B cell (primary cell): ENCODE measurements at places on chromosomes 6 and 20. TPM values are rescaled to one million over a fixed set of nuclear protein-coding genes. Genes with fewer than 3 reads are reported as not detected.
A peak's percentile ranks its signal among the peaks of the same experiment; 100 is the strongest.

- no peak for DNase-seq
- no peaks in the 10 kb centered on the region for H3K4me1 ChIP-seq
- no peak overlapping the region for H3K4me3 ChIP-seq
- H3K27ac ChIP-seq, result no peak overlapping the region
- no peaks in the 10 kb centered on the region for H3K27me3 ChIP-seq
- H3K36me3 ChIP-seq, result no peaks in the 10 kb centered on the region
These were observed 61.8 kb downstream of the CNBD2 start for GRCh38 chr20:36030149-36030548.

DNA sequence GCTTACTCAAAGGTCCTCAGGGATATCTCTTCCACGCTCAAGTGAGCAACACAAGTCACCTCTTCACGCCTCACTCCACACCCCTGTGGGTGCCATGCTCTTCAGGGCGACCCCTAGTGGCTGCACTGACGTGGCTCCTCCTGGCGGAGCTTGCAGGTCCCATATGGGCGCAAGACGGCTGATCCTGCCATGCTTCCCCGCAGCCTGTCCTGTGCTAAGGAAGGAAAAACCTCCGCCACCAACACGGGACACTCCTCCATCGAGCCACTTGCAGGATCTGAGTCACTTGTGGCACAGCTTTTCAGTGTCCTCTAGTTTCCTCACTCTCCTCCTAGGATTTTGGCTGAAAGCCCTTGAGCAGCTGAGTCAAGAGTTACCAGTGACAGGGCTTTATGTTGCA is 90.7 kb downstream of the KHDC1L start:
- no peaks in the 10 kb centered on the region for H3K27me3 ChIP-seq
- H3K4me3 ChIP-seq, result no peak overlapping the region
- DNase-seq, result peak; percentile 36

DNA sequence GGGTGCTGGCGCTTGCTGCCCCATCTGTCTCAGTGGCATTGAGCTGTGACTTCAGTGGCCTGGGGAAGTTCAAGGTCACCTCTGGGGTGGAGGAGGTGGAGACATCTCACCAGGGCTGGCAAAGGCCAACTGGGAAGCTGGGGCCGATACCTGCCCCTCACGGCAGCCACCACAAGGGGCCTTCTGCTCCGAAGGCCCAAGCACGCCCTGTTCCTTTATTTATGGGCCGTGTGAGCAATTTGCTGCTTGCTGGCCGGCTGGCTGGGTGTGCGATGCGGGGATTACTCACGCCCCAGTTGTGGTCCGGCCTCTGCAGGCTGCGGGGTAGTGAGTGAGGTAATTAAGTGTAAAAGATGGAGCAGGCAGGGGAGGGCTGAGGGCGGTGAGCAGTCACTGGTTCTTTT is 13.2 kb upstream of the SCRT2 start:
- no peak overlapping the region for H3K4me3 ChIP-seq
- no peaks in the 10 kb centered on the region for H3K36me3 ChIP-seq
- no peaks in the 10 kb centered on the region for H3K4me1 ChIP-seq

Gene DOP1A
- 9.4 and 11.6 TPM in 2 replicates for polyA plus RNA-seq

Gene ZNF512B
- 5.5 and 8.8 TPM in 2 replicates for polyA plus RNA-seq
